ENCODE measurements at places on chromosomes 7 and 10.

GRCh38 chr10:62083412-62084267 lies 182.1 kb downstream of the ARID5B start:
- no peak for DNase-seq

DNA sequence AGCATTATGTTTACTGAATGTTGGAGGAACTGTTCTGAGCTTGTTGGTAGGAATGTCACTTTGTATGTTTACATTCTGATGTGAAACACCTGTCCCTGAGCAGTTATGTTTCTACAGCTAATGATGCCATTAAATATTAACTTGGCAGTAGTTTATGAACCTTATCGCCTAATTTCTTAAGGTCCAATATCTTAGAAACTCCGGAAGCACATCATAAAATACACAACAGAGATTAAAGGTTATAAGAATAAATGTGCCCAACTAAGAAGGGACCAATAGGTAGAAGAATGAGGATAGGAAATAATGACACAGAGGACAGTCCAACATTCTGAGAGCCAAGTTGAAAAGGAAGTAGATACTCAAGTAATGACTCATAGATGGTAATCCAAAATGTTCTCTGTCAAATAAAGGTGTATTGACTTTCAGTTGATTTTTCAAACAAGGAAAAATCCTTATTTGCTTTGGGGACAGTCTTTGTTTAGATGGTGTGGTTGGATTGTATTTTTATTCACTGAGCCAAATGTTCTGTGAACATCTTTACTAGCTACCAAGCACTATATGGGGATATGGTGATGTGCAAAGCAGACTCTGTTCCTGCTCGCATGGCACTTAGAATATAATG lies 31.9 kb downstream of the LCOR start:
- DNase-seq: no peak

DNA sequence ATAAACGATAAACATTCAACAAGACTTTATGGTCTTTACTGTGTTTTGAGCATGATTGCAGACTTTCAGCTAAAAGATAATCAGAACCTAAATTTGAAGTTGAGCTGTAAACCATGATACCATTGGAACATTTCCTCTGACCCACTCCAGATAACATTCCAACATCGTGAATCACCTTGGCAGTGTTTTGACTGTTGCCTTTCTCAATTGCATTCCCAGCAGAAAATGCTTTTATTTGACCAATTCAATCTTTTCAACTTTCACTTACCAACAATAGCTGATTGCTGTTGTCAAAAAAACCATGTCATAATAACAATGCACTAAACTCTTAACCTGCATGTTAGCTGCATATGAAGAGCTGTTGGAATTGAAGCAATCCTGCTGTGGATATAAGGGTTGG lies 165.5 kb downstream of the MDFIC start:
- DNase-seq: no peak

DNA sequence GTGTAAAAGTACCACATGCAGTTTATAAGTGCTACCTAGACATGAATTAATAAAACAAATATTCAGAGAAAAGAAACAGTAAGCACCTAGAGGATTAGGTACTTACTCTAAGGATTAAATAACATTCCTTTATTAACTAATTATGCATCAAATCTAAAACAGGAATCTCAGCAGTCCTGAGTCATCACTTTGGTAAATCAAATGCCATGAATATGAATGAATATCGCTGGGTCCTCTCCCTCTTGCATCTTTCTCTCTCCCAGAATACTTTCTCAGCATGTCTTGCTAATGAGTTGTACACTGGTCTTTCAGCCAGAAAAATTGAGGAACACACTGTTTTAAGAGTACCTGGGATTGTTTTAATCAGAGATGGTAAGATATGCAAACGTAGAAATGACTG lies 225.5 kb upstream of the NFE2L3 start:
- no peak for DNase-seq

- no peak for DNase-seq
Measured at GRCh38 chr7:12927635-12928434, 240.4 kb downstream of the ARL4A start.

- DNase-seq: no peak
Measured at GRCh38 chr10:59913547-59914237, 7.3 kb upstream of the CCDC6 start.

GRCh38 chr10:62230344-62231121 lies 38.1 kb downstream of the RTKN2 start:
- DNase-seq: no peak
